ENCODE measurements at places on chromosomes 2 and 18.

GRCh38 chr2:143078104-143078503 lies 51.1 kb upstream of the ARHGAP15 start:
- DNase-seq = no peak

DNA sequence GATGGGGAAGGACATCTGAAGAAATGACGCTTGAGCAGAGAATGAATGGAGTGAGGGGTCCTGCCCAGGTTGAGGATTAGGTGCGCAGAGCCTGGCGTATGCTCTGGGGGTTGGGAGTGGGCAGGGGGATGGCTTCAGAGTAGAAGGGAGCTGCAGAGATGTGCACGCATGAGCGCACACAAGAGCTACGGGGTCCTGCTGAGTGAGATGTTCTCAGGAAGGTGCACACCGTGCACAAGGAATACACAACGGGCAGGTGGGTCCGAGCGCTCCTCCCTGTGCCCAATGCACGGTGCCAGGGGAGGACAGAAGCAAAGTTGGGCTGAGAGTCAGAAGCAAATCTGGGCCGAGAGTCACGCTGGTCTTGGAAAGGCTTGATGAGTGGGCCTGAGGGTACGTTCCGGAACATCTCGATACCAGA lies 25.5 kb downstream of the TWIST2 start:
- DNase-seq = no peak

DNA sequence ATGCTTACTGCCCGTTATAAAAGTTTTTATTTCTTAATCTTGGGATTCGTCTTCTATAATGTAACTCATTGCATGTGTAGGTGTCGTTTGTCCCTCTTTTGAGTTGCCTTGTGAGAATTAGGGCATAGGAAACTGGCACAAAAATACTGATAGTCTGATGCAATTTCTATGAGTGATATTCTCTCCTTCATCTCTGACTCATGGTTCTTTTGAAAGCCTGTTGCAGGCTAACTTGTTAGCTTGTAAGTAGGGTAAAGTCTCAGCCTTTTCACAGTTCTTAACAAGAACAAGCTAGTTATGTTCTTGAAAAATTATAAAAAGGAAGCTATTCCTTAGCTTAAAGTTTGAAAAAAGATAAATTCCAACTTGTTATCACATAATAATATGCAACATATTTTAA lies 1085.4 kb upstream of the NRXN1 start:
- no peak for DNase-seq

DNA sequence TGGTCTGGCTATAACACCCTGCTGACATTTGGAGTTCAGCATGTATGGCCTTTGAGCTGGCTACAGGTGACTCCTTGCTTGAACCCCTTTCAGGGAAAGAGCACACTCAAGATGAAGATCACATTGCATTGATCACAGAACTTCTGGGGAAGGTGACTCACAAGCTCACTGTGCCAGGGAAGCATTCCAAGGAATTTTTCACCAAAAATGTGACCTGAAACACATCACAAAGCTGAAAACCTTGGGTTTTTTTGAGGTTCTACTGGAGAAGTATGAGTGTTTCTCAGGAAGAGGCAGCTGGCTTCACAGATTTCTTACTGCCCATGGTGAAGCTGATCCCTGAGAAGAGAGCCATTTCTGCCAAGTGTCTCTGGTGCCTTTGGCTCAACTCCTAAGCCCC lies 879.0 kb downstream of the CBLN2 start:
- no peak for DNase-seq
